Astrocyte of the hippocampus (primary cell): ENCODE measurements at places on chromosomes 3 and 15.
A peak's percentile ranks its signal among the peaks of the same experiment; 100 is the strongest.

- no peak for DNase-seq
Measured at GRCh38 chr3:38027466-38028465, 1.7 kb downstream of the PLCD1 start.

DNA sequence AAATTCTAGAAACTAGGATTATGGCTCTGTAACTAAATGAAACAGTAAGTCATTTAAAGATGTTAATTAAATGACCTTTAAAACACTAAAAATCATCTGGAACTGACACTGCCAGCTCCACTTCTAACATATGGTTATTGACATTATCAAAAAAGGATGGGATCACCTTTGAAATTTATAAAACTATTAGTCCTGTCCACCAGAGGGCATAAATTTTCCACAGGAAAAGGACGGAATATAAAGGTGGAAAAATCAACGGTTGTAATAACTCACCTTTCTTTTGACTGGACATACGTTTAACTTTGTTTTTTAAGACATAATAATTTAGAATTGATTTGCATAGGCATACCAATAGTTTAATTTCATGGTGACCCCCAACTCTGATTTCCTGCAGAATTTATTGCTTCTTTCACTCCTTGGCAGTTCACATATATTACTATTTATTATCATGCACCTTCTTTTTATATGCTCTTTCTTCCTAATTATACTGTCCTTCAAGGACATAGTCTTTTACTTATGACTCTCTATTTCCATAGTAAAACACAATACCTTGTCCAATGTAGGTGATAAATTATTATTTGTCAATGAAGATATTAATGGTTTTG lies 345.7 kb downstream of the CADM2 start:
- DNase-seq: peak; percentile 14

- peak; percentile 51 for DNase-seq
Measured at GRCh38 chr15:101613130-101614000, 38.8 kb downstream of the TM2D3 start.

- DNase-seq: no peak
Measured at GRCh38 chr15:31150732-31151231, 49.3 kb upstream of the TRPM1 start.
